ENCODE measurements at places on chromosomes 7 and 10. TPM values are rescaled to one million over a fixed set of nuclear protein-coding genes. Genes with fewer than 3 reads are reported as not detected.

The COA1 gene
- 38.8 TPM for total RNA-seq

The GDF10 gene
- 0.41 TPM for total RNA-seq

The FAM180A gene
- 0.26 TPM for total RNA-seq

The FKBP6 gene
- not detected for total RNA-seq

The SNX10 gene
- total RNA-seq, result 1.9 TPM

The GPRIN2 gene
- 17.2 TPM for total RNA-seq

The SAP25 gene
- total RNA-seq, result 3.5 TPM

The BAMBI gene
- 4.2 TPM for total RNA-seq

The MPP7 gene
- total RNA-seq, result 45.8 TPM

The GTF2IRD1 gene
- 30.7 TPM for total RNA-seq

The GALNT17 gene
- total RNA-seq, result 17.3 TPM

The FAM25A gene
- total RNA-seq, result not detected

The NKX1-2 gene
- not detected for total RNA-seq

The ASAH2 gene
- 4.4 TPM for total RNA-seq

The OLAH gene
- 0.16 TPM for total RNA-seq

The LIPN gene
- not detected for total RNA-seq

The PLAU gene
- total RNA-seq, result 5.8 TPM

The WDR86 gene
- 16.6 TPM for total RNA-seq

The FBXO24 gene
- 0.66 TPM for total RNA-seq

The AKR1C4 gene
- not detected for total RNA-seq

The ITPRID1 gene
- total RNA-seq, result 2.4 TPM

The SDK1 gene
- total RNA-seq, result 20.2 TPM

The PHF14 gene
- total RNA-seq, result 30.8 TPM

The SLC26A3 gene
- total RNA-seq, result 2,946 TPM

The PRKAR2B gene
- 6.4 TPM for total RNA-seq

The PRTFDC1 gene
- total RNA-seq, result 6.1 TPM

The SUFU gene
- total RNA-seq, result 13.9 TPM

The ENTPD1 gene
- total RNA-seq, result 7.1 TPM
